AG20443 (cell line): ENCODE measurements at places on chromosomes 2 and 18.
A peak's percentile ranks its signal among the peaks of the same experiment; 100 is the strongest.

- no peak for DNase-seq
Measured at GRCh38 chr2:7539077-7539476, 621.9 kb downstream of the RNF144A start.

- peak; percentile 88 for DNase-seq
Measured at GRCh38 chr2:207166349-207167098, 776 bp upstream of the KLF7 start.

GRCh38 chr2:230160112-230160660, 59.6 kb downstream of the SP110 start:
- DNase-seq, result peak; percentile 79

DNA sequence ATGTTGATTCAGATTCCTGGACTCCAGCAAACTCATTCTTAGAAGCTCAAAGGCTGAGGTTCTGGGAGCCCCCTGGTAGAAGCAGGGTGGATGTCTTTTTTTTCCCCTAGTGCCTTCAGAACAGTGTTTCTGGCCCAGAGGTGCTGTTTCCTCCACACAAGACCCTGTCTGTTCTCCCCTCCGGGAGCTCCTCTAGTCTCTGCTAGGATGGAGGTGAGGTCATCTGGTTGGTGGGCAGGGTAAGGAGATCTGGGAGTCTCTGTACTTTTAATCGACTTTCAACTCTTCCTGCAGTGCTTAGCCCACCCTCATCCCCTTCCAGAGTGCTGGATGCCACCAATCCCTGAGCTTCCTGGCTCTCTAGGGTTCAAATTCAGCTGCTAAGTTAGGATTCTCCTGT, 192.0 kb downstream of the SH3BP4 start:
- DNase-seq, result no peak

GRCh38 chr2:42562474-42563144, 5.8 kb upstream of the MTA3 start:
- no peak for DNase-seq

DNA sequence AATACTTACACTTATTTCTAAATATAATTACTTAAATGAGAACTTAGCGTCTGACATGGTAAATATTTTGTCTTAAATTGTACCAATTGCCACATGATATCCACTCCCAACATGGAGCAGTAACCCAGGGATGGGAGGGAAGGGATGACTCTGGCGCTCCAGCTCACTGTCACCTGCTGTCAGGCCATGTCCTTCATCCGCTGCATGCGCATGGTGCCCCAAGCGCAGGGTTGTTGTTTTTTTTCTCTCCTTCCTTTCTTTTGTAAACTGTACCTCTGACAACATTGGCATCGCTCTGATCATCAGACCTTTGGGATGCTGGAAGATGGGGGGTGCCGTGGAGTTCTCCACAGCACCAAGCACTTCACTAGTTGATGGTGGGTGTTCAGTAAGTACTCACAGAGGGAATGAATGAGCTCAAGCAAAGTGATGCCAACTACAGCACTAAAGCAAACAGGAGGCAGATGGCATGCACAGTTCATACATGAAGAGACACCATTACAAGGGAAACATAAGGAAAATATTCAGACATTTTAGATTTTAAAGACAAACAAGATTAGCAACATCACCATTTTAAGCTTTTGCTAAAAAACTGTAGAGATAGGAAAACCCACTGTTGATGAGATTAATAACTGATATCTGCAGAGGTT, 247.8 kb downstream of the GBX2 start:
- no peak for DNase-seq

DNA sequence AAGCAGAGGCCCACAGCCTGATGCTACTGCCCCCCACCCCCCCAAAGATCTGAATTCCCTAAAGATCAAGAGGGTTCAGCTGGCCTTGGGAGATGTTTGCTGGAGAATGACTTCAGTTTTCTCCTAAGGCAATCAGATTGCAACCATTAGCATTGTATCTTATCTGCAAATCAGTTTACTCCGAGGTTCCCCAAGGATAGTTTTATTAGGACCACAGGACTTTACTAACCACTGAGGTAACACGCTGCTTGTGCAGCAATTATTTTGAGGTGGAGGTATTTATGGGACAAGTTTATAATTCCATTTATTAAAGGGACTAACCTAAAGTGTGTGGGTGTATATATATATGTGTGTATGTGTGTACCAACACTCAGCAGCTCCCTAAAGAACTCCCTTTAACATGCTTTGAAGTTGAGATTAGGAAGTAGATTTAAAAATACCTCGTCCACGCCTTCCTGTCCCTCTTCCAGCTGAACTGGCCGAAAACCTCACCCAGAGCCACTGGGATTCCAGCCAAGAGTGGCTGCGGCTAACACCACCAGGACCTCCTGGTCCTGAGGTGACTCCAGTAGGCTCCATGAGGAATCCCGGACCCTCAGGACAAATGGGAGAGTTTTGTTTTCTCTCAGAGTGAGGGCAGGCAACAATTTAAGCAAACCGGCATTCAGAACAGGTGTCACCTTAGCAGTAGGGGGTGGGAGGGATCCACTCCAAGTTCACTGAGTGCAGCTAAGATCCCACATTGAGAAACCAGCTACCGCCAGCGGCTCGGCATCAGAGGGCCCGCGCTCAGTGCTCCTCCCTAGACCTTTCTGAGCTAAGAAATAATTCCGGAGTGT, 3.0 kb upstream of the DLX1 start:
- DNase-seq, result no peak

GRCh38 chr2:27672723-27673486, 9.2 kb downstream of the SLC4A1AP start:
- no peak for DNase-seq

DNA sequence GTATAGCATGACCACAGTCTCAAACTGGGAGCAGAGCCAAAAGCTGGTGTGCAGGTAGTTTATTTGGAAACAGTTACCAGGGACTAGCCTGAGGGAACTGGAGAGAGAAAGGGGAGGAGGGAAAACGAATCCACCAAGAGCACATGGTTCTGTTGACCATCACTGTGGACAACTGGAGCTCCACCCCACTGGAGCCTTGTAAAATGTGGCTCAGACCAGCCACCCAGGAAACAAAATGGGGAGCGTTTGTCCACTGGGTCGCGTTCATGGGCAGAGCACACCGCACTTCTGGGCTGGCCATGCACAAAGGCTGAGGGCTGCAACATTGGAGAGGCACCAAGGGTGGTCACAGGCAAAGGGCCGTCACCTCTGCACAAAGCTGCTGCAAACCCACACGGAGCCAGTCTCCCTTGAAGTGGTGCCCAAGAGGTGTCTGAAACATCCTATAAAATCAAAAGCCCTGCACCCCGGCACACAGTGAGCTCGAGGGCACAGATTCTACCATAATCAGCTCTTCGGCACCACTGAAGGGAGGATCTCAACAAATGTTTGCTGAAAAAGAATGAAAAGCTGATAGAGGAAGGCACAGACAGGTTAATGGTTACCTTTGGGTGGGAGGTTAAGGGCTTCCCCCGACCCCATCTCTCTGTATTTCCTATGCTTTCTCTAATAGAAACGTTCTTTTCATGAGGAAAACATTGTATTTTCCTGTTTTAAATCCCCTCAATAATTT, 192.9 kb downstream of the INHBB start:
- no peak for DNase-seq

DNA sequence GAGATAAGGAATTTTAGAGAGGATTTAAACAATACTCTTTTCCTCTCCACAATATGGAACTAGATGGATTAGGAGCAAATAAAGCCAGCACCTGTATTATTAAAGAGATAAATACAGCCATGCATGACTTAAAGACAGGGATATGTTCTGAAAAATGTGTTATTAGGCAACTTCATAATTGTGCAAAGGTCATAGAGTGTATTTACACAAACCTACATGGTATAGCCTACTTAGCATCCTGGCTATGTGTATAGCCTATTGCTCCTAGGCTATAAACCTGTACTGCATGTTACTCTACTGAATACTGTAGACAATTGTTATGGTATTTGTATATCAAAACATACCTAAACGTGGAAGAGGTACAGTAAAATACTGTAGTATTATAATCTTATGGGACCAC, 53.0 kb downstream of the PTRHD1 start:
- DNase-seq, result no peak

- no peak for DNase-seq
Measured at GRCh38 chr2:161177969-161178368, 17.7 kb downstream of the TANK start.

DNA sequence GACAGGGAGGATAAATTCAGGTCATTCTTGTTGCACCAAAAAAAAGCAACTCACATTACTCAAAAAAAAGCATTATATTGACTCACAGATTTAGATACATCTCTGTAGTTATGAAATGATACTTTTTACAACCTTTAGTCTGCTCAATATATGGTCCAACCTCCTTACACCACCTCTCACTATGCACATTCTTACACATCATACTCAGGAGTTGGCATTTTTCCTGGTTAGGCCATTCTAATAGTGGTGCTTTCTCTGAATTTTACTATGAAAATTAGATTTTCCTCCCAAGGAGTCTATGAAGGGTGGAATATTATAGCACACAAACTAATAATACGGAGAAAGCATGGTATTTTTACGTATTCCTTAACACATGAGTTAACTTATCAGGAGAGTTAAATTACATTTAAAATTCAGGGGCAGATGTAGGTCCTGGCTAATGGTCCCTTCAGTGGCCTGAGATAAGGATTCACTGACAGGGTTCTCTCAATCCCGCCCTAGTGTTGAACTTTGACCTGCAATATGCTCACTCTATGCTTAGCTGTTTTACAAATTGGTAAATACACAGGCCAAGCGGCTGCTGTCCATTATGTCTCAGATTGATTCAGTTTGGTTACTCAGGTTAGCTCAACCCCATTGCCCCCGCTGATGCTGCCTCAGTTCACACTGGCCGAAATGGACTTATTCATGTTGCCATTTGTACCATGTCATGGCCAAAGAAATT, 153.6 kb downstream of the NCKAP5 start:
- peak; percentile 30 for DNase-seq

DNA sequence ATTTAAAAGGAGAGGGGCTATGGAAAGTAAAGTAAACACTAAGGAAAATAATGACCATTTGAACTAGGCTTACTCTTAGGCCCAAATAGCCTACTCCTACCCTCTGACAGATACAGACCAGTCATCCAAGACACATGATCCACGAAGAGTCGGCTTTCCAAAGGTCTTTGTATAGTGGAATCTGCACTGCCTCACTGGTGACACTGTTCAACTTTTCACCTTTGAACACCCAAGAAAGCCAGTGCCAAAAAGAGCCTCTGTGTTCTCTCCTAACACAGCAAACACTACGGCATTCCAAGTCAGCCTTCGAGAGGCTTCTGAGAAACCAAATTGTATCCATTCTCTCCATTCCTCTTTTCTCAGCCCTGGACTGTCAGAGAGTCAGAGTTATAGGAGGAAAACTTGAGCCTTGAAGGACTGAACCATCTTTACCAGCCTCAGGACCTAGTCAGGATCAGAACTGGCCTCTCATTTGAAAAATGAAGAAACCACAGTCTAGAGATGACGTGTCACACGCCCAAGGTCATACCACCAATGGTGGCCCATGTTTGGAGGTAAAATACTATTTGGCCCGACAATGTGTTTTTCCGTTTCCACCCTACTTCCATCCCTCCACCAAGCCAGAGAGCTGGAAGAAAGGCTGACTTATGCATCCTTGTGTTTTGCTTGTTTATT, 267.4 kb upstream of the ACVR2A start:
- no peak for DNase-seq

DNA sequence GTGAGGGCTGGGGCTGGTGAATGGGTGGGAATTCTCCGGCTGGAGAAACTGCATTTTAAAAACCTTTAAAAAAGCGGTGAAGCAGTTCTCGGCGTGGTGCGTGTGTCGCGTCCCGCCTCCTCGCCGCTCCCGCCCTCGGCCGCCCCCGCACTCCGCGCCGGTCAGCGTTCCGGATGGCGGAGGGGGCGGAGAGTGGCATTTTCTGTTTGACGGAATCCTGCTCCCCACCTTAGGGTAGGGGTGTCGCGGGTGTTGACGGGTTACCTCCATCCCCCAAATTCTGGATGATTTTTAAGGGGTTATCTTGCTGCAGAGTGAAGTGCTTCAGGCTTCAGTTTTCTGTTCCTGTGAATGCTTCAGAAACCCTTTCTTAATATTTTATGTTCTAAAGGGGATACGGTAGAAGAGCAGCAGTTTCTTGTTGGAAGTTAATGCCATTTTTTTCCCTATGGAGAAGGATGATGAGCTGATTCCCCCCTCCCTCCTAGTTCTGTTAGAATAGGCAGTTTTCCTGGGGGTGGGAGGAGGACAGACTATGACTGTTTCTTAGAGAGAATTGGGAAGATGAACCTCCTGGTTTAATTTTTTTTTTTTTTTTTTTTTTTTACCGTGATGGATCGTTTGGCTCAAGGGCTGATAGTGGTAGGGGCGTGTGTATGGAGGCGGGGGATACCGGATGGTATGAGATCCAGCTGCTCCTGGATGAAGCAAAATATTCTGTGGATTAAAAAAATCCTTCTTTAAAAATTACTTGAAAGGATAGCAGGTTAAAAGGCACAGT, 756 bp downstream of the ABI2 start:
- DNase-seq, result peak; percentile 76

- DNase-seq, result no peak
Measured at GRCh38 chr2:207142461-207142860, 23.3 kb downstream of the KLF7 start.

DNA sequence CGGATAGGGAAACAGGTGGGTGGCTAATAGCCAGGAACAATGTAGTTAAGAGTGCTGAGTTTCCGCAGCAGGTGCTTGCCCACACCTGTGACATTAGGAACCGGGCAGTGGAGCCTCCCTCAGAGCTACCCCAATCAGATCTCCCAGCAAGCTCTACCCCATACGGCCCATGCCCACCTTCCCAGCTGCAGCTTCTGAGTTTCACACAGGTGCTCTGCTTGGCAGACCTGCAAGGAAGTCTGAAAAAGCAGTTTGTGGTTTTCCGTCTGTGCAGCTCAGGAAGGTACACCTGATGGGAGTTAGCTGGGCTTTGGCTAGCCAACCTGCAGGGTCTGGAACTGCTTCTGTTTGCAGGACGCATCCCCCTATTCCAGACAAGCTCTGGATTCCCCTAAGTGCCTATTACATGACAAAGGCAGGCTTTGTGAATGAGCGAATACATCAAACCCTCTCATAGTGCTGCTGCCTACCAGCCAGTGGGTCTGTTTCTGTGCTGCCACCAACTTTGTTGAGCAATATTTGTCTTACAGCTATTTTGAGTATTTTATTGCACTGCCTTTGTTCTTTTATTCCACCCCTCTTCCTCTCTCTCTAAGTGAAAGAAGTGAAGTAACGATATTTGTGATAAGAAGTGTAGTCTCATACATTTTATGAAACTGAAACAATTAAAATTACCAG, 24.7 kb upstream of the CEP68 start:
- no peak for DNase-seq

GRCh38 chr2:85865539-85866164, 23.1 kb downstream of the ST3GAL5 start:
- DNase-seq, result no peak

- peak; percentile 42 for DNase-seq
Measured at GRCh38 chr18:47050468-47050867, 15.0 kb upstream of the ELOA2 start.

DNA sequence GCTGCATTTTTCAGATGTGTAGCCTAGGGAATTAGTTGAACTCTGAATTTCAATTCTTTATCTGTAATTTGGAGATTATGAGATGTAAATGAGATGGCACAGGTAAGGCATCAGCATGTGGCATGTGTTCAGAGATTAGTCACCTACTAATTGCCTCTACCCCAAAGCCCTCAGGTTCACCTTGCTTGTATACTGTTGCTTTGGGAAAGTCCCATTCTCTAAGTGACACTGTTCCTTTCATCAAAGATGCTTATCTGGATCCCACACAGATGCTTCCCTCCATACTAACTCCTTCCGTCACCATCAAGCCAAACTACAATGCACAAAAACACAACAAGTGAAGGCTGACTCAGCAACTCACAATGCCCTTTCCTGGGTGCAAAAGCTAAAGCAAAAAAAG, 143.7 kb downstream of the LRATD1 start:
- DNase-seq, result no peak

- DNase-seq, result no peak
Measured at GRCh38 chr2:236932831-236933361, 152.8 kb upstream of the COPS8 start.
